Stimulated activated CD4-positive, alpha-beta T cell treated with anti-CD3 and anti-CD28 coated beads, Interleukin-2, amount 100 ng/mL, for 4 hours (primary cell): ENCODE measurements at places on chromosomes 6 and 20.

- no peak for DNase-seq
These were observed 3.0 kb upstream of the HTR1E start for GRCh38 chr6:86934365-86934764.

DNA sequence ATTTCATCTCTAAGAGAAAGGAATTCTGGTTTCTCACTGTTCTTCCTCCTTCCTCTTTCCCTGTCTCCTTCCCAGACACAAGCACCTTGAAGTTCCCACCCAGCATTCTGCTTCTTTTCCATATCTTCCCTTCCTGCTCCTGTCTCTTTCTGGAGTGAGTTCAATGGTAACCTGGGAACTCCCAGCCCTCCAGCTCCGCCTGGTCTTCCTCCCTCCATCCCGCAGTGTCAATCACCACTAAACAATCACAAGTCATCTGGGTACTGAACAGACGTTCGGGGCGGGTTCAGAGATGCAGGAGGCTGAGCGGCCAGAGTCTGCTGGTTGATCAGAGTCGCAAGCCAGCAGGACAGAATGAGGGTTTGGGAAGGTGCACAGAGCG, 7.7 kb downstream of the TTBK1 start:
- DNase-seq: no peak

DNA sequence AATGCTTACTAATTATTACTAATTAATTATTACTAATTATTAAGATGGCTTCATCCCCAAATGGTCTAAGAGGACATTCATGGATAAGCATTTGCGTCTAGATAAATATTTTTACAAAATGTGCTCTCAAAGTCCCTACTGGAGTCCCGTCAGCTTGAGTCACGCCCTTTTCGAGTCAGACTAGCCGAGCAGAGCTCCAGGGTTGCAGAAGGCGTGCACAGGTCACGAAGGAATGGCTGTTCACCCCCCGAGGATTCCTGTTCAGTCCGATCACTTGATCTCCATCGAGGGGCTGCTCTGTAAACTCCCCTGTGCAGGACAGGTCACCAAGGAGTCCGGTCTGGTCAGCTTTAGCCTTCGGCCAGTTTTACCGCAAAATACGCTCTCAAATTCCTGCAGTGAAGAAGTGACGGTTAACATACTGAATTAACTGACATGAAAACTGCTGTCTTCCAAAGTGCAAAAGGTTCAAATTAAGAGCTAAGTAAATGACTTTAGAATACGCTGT, 19.9 kb downstream of the TCFL5 start:
- DNase-seq: no peak

DNA sequence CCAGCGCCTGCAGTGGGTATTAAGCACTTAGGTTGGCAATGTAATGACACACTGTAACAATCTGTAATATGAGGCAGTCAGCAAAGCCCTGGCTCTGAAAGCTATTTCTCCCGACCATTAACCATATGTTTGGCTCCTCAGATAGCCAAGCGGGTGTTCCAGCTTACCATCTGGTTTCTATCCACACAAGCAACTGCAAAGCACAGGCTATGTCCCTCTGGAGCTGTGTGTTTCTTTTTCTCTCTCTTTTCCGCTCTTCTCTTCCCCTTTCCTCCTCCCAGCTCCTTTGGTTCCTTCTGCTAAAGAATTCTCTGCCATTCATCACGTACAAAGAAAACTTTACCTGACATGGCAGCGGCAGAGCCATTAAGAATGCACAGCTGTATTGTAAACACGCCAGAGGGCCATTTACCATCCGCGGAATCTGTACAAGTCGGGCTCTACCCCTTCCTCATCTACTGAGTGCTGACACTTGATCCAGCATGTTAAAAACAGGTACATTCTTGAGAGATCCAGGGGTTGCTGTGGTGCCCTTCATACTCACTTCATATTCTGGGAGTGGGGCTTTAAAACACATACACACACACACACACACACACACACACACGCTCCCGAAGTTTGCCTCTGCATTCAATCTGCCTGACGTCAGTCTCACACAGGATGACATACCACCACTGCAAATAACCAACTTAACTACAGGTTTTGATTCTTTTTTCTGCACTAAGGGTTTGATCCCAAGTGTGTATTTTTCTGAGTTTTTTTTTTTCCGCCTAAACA, 77.2 kb downstream of the BACH2 start:
- no peak for DNase-seq

GRCh38 chr6:163529605-163530004, 115.1 kb downstream of the QKI start:
- DNase-seq: no peak

- no peak for DNase-seq
These were observed 887 bp downstream of the TSPYL1 start for GRCh38 chr6:116278854-116279231.
